ENCODE measurements at places on chromosomes 3 and 15.
A peak's percentile ranks its signal among the peaks of the same experiment; 100 is the strongest.

DNA sequence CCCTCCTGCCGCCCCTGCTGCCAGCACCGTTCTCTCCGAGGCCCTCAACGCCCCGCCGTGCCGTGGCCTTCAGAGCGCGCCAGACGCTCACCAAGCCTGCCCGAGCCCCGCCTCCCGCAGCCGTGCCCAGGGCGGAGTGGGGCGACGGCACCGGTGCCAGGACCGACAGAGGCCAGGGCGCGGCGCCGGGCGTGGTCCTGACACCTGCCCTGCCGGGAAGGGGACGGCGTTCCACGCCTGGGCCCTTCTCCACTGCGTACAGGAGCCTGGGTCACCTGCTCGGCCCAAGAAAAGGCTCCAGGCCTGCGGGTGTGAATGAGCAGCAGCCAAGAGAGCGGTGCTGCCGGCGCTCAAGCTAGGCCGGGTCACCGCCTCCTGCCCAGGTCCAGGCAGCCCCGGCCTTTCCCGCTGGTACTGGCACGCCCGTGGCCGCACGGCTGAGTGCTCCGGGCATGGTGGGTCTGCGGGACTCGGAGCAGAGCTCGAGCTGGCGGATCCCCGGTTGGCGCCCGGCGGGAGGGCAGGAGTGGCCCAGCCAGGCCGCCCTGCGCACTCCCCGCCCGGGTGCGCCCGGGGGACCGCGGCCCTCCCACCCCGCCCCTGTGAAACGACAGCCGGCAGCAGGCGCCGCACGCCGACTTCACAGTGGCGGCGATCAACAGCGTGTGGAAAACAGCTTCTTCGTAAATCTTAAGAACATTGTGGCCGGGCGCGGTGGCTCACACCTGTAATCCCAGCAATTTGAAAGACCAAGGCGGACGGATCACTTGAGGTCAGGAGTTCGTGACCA is 4.2 kb downstream of the OCA2 start:
- DNase-seq, result no peak

DNA sequence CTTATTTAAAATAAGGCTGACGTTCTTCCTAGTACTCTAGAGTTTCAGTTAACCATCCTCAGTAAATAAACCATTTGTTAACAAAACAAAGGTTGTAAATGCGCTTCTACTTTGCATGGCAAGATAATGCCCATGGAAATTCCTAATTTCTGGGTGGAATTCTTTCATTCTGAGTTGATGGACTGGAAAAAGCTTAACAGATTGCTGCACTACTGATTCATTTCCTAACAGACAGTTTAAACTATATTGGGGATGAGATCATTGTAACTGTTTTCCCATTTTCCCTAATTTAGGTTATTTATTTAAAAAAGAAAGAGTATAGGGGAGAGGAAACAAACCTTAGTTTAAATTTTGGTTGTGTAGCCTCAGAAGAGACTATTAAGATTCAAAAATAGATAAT is 342.2 kb downstream of the NLGN1 start:
- DNase-seq, result peak; percentile 90

DNA sequence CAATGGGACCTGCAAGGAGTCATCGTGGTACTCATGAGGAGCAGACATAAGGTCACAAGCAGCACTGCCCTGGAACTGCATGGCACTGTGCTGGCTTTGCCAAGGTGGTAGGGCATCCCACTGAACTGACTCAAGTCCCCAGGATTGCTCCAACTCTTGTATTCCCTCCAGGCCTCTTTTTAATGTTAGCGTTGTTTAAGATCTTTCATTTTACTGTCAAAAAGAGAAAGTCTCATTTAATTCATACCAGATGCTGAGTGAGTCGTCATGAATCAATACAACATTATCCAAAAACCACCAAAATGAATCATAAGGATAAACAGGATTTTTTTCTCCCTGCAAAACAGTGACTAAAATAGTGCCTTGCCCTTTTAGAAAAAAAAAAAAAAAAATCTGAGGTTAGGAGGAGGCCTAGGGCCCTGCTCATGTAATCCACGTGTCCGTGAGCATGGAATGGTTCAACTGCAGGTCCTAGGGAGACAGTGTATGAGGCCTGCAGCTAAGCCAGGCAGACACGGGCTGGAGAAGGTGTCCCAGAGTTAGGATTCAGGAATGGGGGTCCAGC is 36.7 kb upstream of the BLM start:
- peak; percentile 97 for DNase-seq

GRCh38 chr3:60770532-60770931 is 480.7 kb downstream of the FHIT start:
- no peak for DNase-seq

GRCh38 chr15:48811325-48811958 is 573 bp upstream of the CEP152 start:
- no peak for DNase-seq

GRCh38 chr15:24659622-24660021 is 16.0 kb upstream of the NPAP1 start:
- no peak for DNase-seq

- no peak for DNase-seq
Measured at GRCh38 chr3:38516669-38517068, 20.5 kb downstream of the EXOG start.

DNA sequence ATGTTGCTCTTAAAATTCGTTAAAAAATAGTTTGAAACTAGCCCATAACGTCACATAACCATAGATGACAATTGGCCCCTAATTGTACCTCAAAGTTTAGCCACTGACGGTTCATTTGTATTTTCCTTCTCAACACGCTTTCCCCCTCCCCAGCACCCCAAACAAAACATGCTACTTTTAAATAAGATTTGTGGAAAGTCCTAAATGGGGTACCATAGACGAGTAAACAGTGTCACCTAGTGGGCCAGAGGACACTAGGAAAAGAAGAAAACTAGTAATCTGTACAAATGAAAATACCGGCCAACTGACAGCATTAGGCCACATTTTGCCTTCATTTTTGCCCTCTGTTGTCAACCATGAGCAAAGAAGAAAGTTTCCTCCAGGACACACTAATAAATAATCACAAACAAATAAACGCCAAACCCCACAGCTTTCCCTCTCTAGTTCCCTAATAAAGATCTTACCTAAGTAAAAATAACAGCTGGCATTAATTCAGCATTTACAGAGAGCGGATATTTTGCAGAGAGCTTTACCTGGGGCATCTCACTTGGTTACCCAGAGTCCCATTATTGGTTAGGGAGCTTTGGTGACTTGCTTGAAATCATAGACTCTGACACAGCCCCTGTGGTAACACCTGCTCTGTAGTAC is 175.1 kb upstream of the ATP11B start:
- no peak for DNase-seq

DNA sequence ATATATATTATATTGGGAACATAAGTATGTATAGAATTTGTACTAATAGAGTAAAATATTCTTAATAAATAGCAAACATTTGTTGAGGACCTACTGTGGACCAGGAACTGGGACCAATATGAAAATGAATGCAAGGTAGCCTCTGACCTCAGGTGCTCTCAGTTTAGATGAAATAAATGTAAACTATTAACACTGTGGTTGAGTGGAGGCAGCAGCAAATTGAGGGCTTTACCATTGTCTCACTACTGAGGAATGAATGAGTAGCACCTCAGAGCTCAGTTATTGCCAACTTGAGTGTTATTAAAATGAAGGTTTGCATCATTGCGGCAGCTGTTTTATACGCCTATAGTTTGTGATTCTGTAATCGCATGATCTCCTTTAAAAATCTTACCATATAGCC is 90.9 kb upstream of the CGNL1 start:
- DNase-seq, result no peak

DNA sequence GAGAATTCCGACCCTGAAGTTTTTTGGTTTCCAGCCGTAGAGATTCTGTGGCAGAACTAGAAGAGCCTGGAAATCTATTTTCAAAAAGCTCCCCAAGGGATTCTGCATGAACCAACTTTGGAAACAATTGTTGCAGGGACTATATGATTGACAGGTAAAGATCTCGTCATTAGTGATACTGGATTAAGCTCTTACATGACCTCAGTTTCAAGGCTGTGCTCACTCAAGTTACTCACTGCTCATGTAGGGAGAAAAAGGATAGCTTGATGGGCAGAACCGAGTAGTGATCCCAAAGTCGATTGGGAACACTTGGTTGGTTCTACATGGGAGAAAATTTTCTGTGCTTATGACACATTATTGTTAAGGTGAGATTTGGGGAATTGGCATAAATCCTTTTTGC is 142.3 kb upstream of the RASGRP1 start:
- DNase-seq, result no peak

GRCh38 chr3:86654806-86655460 is 336.0 kb downstream of the VGLL3 start:
- DNase-seq, result no peak

DNA sequence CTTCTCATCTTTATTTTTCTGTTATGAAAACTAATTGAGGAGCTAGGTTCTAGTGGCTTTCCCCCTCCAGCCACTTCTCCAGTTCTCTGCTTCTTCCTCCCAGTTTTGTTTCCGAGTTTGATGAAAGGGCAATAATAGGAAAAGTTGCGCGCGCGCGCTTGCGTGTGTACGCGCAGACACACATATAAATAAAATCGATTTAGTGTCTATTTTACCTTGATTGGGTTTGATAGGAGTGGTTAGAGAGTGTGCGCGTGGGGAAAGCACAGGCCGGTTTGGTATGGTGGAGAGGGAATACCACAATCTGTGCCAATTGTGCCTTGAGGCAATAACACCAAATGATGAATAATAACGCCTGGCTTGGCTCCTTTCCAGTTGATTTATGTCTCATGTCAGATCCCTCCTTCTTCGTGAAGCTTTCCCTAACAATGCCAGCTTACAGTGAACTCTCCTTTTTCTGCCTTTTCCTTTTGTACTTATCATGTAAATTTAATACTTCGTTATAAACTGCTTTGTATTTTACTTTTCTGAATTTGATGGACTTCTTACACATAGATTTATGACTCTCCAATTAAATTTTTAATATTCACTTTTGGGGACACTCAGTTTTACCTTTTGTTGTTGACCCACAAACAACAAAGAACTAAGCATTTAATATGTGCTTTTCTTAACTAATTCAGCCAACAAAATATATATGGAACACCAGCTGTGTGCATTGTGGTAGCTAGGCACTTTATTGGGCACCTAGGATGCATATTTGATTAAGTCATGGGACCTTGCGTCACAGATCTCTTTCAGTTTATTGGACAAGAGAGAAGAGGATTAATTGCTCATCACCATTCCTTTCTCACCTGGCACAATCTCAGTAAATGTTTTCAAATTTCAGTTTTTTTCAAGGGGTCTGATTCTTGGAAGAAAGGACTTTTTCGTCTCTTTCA is 1.7 kb downstream of the TIPARP start:
- DNase-seq, result peak; percentile 91

GRCh38 chr15:56351353-56351752 is 13.9 kb upstream of the TEX9 start:
- no peak for DNase-seq

GRCh38 chr3:73480187-73480672 is 144.5 kb downstream of the PDZRN3 start:
- peak; percentile 43 for DNase-seq

- DNase-seq, result peak; percentile 31
Measured at GRCh38 chr15:71203586-71204474, 88.6 kb downstream of the THSD4 start.

DNA sequence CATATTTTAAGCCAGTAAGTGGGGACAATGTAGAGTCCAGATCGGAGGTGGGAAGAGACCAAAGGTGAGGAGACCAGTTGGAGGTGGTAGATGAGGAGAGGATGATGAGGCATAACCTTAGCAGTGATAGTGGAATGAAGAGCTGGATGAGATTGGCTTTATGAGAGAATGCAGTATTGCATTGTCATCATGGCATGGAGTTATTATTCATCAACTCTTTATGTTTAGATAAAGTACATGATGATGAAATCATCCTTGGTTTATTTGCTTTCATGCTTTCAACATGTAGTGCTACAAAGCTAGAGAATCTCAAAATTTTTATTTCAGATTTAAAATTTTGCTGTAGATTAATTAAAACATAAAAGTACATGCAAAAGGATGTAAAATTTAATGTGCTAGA is 64.0 kb downstream of the PPM1L start:
- DNase-seq, result no peak

DNA sequence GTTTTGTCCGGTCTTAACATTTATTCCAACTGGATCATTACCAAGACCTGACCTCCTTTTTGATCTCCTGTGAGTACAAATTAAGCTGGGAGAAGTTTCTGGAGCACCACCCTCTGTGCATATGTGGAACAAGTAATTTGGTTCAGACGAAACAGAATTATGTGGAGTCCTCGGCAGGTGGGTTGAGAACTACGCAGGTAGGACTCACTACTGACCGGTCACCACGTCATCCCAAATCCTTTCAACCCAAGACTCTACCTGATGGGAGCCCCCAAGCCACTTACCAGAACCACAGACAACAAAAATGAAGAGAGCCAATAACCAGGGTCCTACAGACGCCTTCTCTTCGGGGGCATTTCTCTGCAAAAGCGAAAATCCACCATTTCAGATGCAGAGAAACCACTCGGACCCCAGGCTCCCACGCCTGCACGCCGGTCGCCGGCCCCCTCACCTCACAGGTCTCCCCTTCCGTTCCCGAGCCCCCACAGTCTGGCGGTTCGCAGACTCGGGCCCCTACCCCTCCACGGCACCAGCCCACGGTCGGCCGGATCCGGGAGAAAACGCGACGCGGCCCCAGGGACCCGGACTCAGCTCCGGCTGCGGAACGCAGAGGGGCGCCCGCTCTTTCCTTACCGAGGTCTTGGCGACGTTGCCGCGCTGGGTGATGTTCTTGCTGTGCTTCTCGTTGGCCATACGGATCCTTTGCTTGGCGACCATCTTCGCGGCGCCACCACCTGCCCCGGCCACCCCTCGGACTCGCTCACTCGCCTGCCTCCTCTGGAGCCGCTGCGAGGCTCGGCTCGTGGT is 674 bp downstream of the SERP1 start:
- DNase-seq, result peak; percentile 22

- DNase-seq, result no peak
Measured at GRCh38 chr3:4724051-4724629, 231.0 kb downstream of the ITPR1 start.

- DNase-seq, result peak; percentile 96
Measured at GRCh38 chr15:85618956-85619491, 175.7 kb downstream of the KLHL25 start.

GRCh38 chr15:81809543-81809942 is 236.3 kb downstream of the MEX3B start:
- DNase-seq, result peak; percentile 18

GRCh38 chr15:64092075-64092820 is 1.4 kb downstream of the CIAO2A start:
- DNase-seq, result peak; percentile 25

Measured in EH (cell line).